Activated effector memory CD4-positive, alpha-beta T cell treated with anti-CD3 and anti-CD28 coated beads, Interleukin-2, amount 50 U/mL, for 16 hours (primary cell): ENCODE measurements at places on chromosomes 6 and 20.

DNA sequence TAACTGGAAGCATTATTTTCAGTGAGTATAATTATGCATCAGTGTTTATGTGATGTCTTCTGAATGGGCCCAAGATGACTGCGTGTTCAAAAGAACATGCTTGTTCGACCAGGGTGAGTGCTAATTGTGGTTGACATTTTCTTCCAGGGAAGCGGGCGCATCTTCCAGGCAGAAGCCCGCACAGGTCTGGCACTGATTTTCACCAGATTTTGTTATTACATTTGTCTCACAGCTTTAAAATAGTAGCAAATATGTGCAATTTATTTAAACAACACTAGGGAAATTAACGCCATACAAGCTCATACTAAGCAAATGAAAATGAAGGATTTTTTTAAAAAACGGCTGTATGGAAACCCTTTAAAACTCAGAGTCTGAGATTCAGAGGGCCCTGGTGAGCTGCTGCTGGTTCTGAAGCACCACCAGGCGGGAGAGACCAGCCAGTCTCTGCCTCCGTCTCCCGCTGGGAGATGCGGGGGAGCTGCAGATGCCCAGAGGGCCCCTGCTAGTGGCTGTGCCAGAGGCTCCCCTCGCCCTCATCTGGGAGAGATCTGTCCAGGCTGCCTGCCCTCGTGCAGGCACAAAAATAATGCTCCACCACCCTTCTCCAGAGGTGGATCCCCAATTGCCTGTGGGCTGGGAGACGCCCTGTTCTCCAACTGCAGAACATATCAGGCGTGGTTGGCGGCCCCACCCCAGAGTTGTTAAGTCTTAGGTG is 297.0 kb downstream of the TAF4 start:
- DNase-seq, result no peak

DNA sequence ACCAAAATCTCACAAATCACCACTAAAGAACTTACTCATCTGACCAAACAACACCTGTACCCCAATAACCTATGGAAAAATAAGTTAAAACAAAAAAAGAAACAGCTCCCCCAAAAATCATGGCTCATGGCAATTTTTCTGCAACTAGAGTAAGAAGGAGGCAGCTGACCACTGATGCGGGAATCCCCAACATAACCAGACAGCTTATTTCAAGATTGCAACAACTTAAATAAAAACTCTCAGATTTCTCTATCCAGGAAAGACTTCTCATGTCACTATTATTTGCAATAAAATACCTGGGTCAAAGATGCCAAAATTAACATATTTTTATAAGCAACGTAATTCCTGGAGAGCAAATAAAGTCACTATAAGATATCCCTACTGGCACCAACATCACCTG is 128.1 kb upstream of the LY86 start:
- DNase-seq, result no peak

- DNase-seq, result no peak
These were observed 6.6 kb upstream of the DLK2 start for GRCh38 chr6:43461936-43462335.

- DNase-seq, result no peak
These were observed at the start of gene C6orf132 for GRCh38 chr6:42142118-42142835. Gene C6orf132, minus strand, starts transcription at chr6:42142620. Its CDS starts 176 bp downstream, at chr6:42142444.

DNA sequence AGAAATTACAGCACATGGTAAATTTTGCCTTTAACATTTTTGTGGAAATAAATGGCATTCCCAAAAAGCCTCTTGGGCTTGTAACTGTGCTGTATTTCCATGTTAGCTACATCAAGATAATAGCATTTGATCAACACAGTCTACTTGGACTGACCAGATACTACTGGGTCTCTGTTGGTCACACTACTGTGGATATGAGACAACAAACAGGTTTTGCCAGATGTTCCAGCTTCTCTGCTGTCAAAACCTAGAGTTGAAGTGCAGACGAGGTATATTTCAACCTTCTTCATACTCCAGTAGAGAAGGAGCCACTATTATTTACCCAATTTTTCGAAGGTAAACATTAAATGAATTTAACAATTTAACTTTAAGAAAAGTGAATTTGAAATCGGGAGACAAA is 284.7 kb upstream of the CITED2 start:
- no peak for DNase-seq

DNA sequence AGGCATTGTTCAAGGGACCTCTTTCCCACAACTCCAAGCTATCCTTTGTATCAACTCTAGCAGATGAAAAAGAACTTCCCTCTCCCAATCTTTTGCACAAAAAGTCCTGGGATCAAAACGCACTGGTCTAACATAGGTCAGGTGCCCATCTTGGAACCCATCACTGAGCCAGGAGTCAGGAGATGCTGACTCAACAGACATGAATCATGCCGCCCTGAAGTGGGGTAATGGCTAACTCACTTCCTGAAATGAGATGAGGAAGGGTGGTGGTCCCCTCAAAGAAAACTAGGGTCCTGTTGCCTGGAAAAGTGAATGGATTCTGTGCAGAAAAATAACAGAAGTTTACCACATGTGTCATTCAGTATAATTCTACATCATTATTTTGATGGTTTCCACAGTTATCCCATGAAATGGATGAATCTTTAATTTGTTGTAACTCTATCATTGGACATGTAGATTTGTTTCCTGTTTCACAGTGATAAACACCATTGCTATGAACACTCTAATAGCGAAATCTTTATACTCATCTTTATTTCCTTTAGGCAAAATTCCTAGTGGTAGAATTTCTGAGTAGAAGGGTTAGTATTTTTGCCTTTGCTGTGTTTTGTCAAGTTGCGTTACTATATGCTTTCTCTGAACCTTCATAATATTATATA is 151.3 kb downstream of the SLC16A10 start:
- no peak for DNase-seq

DNA sequence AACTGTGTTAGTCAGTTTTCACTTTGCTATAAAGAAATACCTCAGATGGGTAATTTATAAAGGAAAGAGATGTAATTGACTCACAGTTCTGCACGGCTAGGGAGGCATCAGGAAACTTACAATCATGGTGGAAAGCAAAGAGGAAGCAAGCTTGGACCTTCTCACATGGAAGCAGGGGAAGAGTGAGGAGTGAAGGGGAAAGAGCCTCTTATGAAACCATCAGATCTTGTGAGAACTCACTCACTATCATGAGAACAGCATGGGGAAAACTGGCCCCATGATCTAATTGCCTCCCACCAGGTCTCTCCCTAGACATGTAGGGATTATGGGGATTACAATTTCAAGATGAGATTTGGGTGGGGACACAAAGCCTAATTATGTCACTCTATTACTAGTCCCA is 41.3 kb upstream of the PLAGL1 start:
- no peak for DNase-seq

DNA sequence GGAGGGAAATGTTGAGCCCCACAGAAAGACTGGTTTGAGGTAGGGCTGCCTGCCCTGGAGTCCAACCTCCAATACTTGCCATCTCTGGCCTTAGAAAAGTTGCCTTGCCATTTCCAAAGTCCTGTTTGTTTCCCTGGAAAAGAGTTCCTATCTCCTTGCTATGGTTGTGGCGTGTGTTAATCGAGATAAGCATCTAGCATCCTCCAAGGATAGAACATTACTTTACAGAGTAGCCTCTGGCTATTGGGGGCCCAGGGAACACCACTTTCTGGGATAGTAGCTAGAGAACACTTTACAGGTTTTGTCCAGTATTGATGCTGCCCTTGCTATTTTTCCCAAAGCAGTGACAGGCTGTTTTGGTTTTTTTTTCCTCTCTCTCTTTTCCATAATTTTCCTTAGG is 57.4 kb upstream of the SASH1 start:
- no peak for DNase-seq

GRCh38 chr6:1997702-1998101 is 247.7 kb downstream of the GMDS start:
- DNase-seq, result no peak
